ENCODE measurements at places on chromosomes 4 and X.

GRCh38 chr4:64940698-64941097, 531.4 kb upstream of the TECRL start:
- DNase-seq, result no peak

DNA sequence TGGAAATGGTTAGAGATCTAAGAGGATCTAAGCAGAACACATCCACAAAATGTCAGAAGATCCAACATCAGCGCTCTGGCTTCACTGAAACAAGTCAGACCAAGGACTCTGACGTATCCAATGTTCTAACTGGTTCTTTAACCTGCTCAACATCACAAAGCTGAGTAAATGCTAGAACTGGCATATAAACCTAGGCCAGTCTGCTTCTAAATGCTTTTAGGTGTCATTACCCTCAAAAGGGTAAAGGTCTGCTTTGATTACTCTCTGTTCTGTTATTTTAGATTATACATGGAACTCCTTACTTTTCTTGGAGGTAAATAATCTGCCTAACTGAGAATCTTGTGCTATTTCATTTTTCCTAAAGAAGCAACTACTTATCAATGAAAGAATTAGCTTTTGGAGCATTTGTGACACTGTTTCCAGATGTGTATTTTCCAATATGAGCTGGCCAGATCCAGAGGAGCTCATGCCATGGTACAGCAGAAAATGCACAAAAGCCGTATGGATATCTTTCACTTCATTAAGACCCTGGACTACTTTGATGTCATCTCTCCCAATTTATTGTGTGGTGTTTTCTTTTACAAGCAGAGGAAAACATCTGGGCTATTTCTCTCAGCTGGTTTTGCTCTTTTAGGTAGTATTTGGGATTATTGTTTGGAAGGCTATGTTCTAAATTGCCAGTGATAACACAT, 123.5 kb downstream of the RASGEF1B start:
- DNase-seq, result no peak

DNA sequence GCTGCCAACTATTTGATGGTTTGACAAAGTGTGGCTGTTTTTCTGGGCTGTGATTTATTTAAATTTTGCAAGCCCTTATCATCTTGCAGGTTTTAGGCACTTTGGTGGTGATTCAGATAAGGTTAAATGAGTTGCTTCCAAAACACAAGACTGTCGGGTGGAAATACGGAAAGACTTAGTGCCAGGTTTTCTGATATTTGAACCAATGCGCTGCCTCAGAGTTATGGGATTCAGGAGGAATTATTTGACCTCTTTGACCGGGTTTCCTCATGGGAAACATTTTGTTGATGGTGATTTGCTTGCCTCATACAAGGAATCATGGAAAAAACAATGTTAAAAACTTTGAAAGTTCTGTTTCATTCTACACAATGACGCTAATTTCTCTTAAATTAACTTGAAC, 136.1 kb upstream of the MAP9 start:
- DNase-seq, result no peak

DNA sequence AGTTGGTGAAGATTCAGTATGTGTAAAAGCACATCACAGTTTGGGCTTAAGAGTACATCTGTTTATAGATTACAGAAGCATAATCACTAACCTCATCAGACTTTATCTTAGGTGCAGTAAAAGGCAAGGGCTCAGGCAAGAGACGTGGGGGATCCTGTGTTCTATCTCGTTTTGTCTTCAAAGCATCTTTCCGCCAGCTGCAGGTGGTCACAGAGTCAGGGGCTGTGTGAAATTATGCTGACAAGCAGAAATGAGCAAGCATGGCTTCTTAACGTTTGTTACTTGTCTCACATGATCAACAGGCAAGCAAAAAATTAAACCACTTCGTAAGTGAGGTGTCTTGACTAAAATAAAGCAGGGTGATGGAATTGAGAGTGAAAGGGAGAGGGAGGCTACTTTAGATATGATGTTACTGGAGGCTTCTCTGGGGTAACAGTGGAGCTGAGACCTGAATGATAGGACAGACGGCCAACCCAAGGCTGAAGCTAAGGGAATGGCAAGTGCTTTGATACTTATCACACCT, 1.4 kb upstream of the TEC start:
- no peak for DNase-seq
